Smooth muscle cell of bladder (primary cell): ENCODE measurements at places on chromosomes 11 and 22. TPM values are rescaled to one million over a fixed set of nuclear protein-coding genes. Genes with fewer than 3 reads are reported as not detected.

Gene GAS2
- 0.65 and 0.85 TPM in 2 replicates for total RNA-seq

Gene MMP8
- under 0.01 TPM in 1 of 2 replicates, not detected in the other for total RNA-seq

Gene GTSE1
- 0.57 and 0.65 TPM in 2 replicates for total RNA-seq

Gene ZC3H12C
- total RNA-seq: 15.1 and 16.7 TPM in 2 replicates

Gene ADM2
- total RNA-seq: 1.4 and 2.4 TPM in 2 replicates

Gene LDLRAD3
- 4.3 and 10.8 TPM in 2 replicates for total RNA-seq

Gene MUC2
- not detected in 2 replicates for total RNA-seq

Gene CLCF1
- total RNA-seq: 3.4 and 4.4 TPM in 2 replicates

Gene CTTN
- total RNA-seq: 410 and 500 TPM in 2 replicates

Gene MGAT3
- under 0.01 and 0.09 TPM in 2 replicates for total RNA-seq

Gene OR56A1
- total RNA-seq: not detected in 2 replicates

Gene DBX1
- not detected in 2 replicates for total RNA-seq

Gene KCNJ5
- total RNA-seq: under 0.01 TPM in 2 replicates

Gene OR8G1
- total RNA-seq: not detected in 2 replicates

Gene CCDC116
- total RNA-seq: 0.14 and 0.18 TPM in 2 replicates

Gene OR5AK2
- not detected in 2 replicates for total RNA-seq

Gene OR2AG2
- total RNA-seq: under 0.01 TPM in 2 replicates

Gene GPR83
- total RNA-seq: under 0.01 TPM in 1 of 2 replicates, not detected in the other

Gene OMP
- 0.43 TPM in 1 of 2 replicates, not detected in the other for total RNA-seq

Gene AQP11
- 2.8 and 6.0 TPM in 2 replicates for total RNA-seq

Gene KCNJ1
- total RNA-seq: 0.09 TPM in 1 of 2 replicates, not detected in the other

Gene RAPSN
- total RNA-seq: 0.18 TPM in 1 of 2 replicates, not detected in the other

Gene DRD4
- total RNA-seq: 0.18 TPM in 1 of 2 replicates, not detected in the other

Gene CNGA4
- under 0.01 and 0.09 TPM in 2 replicates for total RNA-seq

Gene TCF20
- total RNA-seq: 16.6 and 18.9 TPM in 2 replicates

Gene MISFA
- 0.18 and 0.71 TPM in 2 replicates for total RNA-seq

Gene SEPTIN3
- total RNA-seq: 0.09 and 0.14 TPM in 2 replicates

Gene PKNOX2
- 0.92 and 1.4 TPM in 2 replicates for total RNA-seq

Gene C1QTNF4
- 0.09 TPM in 1 of 2 replicates, not detected in the other for total RNA-seq

Gene CASP4
- 134 and 168 TPM in 2 replicates for total RNA-seq

Gene ESAM
- total RNA-seq: 0.14 and 0.55 TPM in 2 replicates

Gene PTGDR2
- 0.28 TPM in 1 of 2 replicates, not detected in the other for total RNA-seq

Gene SYCE3
- 0.37 and 0.85 TPM in 2 replicates for total RNA-seq

Gene LSP1
- 0.43 and 2.6 TPM in 2 replicates for total RNA-seq

Gene E2F8
- not detected in 2 replicates for total RNA-seq

Gene FJX1
- 7.3 and 10.4 TPM in 2 replicates for total RNA-seq

Gene POU2AF3
- 0.14 TPM in 1 of 2 replicates, not detected in the other for total RNA-seq

Gene C1QTNF5
- 17.5 and 34.5 TPM in 2 replicates for total RNA-seq

Gene MEI1
- 0.46 and 1.1 TPM in 2 replicates for total RNA-seq

Gene NPAS4
- total RNA-seq: not detected in 2 replicates

Gene MUC6
- not detected in 2 replicates for total RNA-seq

Gene HEPACAM
- not detected in 2 replicates for total RNA-seq
